ENCODE measurements at places on chromosomes 2 and 18.

GRCh38 chr2:65294701-65295100 is 67.1 kb downstream of the ACTR2 start:
- no peak for DNase-seq

DNA sequence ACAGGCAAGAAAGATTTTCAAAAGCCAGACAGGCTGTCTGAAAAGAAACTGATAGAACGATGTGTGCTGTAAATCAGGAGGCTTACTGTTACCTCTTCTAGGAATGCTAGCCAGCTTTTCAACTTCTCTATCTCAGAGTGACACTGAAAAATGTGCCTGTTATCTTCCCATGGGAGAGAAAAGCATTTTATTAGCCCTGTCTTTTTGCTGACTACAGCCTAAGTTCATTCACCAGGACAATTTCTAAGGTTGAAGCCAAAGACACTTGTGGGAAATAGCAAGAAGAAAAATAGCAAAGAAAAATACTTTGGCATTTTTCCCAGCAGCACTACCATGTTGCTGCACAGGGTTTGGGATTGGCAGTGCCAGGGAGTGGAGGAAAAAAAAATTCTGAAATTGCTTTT is 34.0 kb downstream of the ABCB11 start:
- no peak for DNase-seq

DNA sequence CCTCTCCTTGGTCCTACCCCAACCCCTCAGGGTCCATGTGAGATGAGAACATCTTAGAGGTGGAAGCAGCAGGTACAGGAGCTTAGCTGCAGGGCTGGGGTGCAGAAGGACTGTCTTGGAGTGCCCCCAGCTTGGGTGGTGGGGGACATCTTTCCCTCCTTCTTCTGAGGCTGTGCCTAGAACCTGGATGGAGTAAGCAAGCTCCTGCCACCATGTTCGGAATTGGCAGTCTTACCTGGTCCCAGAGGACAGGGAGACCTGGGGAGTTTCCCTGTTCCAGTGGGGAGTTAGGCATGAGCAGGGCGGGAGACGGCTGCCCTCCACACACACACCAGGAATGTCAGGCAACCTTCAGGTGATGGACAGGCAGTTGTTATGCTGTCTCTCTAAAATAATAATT is 131.0 kb upstream of the COPS8 start:
- DNase-seq: no peak

- no peak for DNase-seq
Observed at GRCh38 chr2:24482251-24482971, 8.6 kb upstream of the NCOA1 start.

GRCh38 chr18:36862182-36862581 is 33.3 kb downstream of the KIAA1328 start:
- DNase-seq: no peak

GRCh38 chr18:37385846-37386778 is 179.5 kb downstream of the CELF4 start:
- DNase-seq: no peak

DNA sequence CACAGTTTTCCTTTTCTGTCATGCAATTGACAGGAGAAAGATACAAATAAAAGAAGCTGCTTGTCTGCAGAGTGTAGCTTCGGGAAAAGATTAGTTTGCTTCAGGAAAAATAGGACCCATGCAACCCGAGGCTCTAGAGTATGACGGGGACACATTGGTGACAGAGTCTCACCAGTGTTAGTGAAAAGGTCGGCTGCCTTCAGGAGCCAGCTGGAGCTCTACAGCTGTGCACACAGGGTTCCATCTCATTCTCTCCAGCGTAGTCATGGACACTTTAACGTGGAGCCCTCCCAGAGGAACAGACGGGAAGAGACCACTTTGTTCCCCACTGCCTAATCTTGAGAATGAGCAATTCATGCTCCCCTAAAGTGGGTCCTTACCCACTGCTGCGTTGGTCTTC is 42.9 kb downstream of the FECH start:
- DNase-seq: no peak

DNA sequence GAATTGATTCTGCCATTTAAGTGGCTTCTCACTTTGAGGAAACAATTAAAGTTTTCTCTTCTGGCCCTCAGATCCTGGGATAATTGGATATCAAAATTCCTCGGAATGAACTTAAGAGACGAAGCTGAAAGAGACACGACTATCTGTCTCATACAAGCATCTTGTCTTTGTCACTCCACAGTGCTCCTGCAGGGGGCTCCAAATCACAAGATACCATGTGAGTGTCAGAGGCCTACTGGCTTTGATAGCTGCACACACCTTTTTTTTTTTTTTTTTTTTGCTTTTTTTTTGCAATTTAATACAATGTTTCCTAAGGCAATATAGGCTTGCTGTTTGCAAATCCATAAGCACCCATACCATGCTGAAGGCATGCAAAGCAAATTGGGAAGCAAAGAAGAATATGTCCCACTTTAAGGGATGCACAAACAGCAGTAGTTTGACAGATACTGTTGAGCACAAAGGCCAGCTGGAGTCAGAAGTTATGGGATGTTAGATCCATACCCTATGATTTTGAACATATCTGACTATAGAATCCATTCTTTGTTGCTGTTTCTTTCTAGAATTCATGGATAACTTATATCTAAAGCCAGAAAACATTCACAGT is 109.0 kb upstream of the CBLN2 start:
- peak; percentile 1 for DNase-seq

DNA sequence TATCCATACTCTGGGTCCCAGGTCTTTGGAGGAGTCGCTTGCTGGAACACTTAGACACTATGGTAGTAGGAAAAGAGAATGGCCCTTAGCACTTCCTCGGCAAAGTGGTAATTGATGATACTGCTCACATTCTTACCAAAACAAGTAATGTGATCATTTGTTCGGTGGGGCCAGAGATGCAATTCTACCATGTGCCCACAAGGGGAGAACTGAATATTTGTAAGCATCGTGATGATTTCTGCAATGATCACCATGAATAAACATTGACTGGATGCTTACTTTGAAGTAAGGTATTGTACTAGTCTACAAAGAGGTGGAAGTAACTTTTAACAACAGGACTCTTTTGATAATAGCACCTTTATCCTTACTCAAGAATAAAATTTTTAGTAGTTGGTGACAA is 109.7 kb downstream of the CD8B2 start:
- DNase-seq: no peak
